ACHN (cell line): ENCODE measurements at places on chromosomes 4 and X.

GRCh38 chr4:1191621-1192020 is 19.2 kb upstream of the SPON2 start:
- no peak for DNase-seq

DNA sequence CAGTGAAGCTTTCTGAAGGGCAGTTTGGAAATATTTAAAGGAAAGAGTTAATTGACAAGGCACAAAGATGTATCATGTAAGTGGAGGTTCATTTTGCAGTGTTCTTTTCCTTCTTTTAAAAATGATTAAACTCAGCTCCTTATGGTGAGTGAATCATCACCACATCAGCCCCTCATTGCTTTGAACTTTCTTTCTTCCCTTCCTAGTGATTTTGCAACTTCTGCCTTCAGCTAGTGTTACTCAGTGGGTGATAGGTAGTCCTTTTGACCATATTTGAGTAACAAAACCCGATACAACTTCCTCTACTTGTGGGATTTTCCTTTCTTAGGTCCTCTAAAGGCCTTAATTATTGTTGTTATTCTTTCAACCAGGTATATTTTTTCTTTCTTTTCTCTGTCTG is 8.2 kb downstream of the ZCCHC4 start:
- DNase-seq: peak; percentile 67

DNA sequence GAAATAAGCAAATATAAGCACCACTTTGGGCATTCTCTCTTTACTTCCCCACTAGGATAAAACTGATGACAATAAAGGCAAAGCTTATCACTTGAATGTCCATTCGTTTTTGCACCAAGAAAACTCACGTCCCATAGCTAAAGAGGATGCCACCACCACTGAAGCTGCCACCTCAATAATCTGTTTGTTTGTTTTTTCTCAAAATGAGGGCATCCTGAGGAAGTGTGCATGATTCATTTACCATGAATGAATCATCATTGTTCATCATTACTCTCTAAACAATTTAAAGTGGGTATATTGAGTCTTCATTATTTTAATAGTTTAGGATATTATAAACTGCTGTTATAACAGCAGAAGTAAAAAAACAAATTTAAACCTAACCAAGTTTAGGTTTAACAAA is 168.2 kb downstream of the DCTD start:
- no peak for DNase-seq

GRCh38 chr4:149214301-149214700 is 601.3 kb downstream of the IQCM start:
- DNase-seq: no peak
